Stimulated activated CD4-positive, alpha-beta T cell treated with anti-CD3 and anti-CD28 coated beads, Interleukin-2, amount 100 ng/mL, for 48 hours (primary cell): ENCODE measurements at places on chromosomes 4 and X.
A peak's percentile ranks its signal among the peaks of the same experiment; 100 is the strongest.

- no peak for DNase-seq
Observed at GRCh38 chr4:40394236-40394635, 59.1 kb downstream of the CHRNA9 start.

GRCh38 chrX:1451251-1451660 is 1.5 kb downstream of the ASMTL start:
- no peak for DNase-seq

- peak; percentile 63 for DNase-seq
Observed at GRCh38 chr4:38860788-38861424, 4.3 kb upstream of the TLR6 start.

DNA sequence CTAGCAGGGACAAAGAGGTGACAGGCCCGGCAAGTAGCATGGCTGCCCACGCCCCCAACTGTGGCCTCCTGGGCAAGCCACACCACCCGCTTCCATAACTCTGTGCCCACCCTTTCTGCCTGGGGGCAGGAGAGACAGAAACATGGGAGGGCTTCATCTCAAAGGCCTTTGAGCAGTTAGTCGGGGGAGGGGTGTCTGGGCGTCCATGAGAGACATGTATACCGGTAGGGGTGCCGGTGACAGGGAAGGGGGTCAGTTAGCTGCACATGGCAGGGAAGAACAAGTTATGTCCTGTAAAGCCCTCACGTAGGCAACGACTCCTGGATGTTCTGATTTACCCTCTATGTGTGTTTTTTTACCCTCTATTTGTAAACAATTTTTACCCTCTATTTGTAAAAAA is 9.3 kb downstream of the PDZD4 start:
- no peak for DNase-seq

GRCh38 chr4:66633477-66633876 is 911.8 kb downstream of the CENPC start:
- no peak for DNase-seq

- no peak for DNase-seq
Observed at GRCh38 chr4:137678796-137679195, 146.5 kb upstream of the PCDH18 start.

DNA sequence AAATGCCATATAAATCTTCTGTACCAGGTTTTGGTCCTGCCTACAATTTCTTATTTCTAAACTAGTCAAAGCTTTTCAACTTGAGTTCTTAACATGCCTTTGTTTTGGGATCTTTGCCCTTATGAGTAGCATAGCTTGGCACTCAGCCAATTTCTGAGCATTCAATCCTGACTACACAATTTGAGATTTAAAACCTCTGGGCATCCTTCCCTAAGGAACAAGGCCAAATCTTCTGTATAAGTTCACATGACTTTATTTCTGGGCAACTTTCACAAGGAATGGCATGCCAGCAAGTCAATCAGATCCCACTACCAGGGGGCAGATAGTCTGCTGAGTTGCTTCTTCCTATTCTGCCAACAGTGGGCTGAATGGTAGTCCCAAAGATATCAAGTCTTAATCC is 254.2 kb downstream of the ADAMTS3 start:
- no peak for DNase-seq

- DNase-seq: no peak
Observed at GRCh38 chr4:77510367-77510766, 95.3 kb upstream of the CXCL13 start.

GRCh38 chrX:6095469-6095868 is 133.2 kb downstream of the NLGN4X start:
- DNase-seq: no peak

DNA sequence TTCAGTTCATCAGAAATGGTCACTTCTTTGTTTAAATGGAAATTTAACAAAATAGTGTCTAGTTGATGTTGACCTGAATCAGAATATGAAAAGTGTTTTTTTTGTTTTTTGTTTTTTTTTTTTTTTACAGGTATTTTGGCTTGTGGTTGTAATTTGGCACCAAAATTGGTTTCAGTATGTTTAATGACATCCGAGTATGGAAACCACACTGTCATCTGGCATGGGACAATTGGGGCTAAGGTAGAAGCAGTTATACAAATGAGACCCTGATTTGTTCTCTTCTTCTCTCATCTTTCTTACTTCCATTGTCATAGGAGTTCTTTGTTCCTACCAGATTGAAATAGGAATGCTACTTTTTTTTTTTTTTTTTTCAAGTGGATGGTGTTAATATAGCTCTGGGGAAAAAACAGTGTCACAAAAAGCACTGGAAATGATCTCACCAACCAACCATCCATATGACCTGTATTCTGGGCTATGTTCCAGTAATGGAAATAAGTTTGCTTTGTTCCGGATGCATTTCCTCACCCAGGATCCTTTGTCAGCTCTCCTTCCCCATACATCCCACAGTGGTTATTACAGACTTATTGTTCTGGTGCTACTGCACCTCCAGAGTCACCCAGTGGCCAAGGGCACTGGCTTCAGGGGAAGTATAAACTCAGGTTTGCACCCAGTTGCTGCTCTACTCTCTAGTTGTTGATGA is 95.8 kb downstream of the ATXN3L start:
- DNase-seq: no peak

- peak; percentile 55 for DNase-seq
Observed at GRCh38 chr4:25862411-25863346, at the start of gene SEL1L3. Gene SEL1L3, minus strand, starts transcription at chr4:25862988. Its CDS starts 152 bp downstream, at chr4:25862836.

- DNase-seq: no peak
Observed at GRCh38 chr4:77697860-77698590, 92.4 kb downstream of the CXCL13 start.

DNA sequence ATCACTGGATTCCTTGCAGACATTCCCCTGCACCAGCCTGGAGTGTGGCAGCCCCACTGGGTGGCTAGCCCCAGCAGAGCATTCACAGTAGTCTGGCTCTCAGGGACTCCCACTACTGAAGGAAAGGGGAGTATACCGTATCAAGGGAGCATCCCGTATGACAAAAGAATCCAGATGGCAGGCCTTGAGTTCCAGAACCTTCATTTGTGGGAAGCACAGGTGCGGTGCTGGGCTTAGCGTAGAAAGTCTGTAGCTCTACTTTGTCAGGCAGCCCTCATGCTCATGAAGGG is 79.6 kb downstream of the CENPC start:
- no peak for DNase-seq

GRCh38 chrX:130625386-130625785 is 223.6 kb downstream of the RBMX2 start:
- DNase-seq: no peak

- DNase-seq: no peak
Observed at GRCh38 chr4:113222471-113222870, 173.0 kb downstream of the ANK2 start.

DNA sequence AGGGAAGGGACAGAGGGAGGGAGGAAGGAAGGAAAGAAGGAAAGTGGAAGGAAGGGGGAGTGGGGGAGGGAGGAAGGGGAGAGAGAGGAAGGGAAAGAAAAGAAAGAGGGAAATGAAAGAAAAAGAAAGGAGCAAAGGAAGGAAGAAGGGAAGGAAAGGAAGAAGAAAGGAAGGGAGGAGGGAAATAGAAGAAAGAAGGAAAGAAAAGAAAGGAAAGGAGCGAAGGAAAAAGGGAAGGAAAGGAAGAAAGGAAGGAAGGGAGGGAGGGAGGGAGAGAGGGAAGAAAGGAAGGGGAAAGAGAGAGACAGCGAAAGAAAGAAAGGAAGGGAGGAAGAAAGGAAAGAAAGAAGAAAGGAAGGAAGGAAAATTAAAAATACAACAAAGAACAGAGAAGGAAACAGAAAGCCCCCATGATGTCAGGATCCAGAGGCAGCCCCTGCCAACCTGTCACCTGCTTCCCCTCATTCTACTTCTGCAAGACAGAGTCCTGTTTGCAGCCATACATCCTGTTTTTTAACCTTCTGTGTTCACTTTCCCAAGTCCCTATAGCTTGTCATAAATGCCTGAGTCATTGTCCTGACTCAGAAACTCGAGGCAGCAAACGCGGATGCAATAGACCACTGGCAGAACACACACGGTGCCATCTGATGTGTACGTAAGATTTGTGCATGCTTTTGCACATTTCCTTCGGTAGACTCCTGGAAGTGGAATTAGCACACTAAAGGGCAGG is 77.0 kb upstream of the C4orf50 start:
- no peak for DNase-seq

DNA sequence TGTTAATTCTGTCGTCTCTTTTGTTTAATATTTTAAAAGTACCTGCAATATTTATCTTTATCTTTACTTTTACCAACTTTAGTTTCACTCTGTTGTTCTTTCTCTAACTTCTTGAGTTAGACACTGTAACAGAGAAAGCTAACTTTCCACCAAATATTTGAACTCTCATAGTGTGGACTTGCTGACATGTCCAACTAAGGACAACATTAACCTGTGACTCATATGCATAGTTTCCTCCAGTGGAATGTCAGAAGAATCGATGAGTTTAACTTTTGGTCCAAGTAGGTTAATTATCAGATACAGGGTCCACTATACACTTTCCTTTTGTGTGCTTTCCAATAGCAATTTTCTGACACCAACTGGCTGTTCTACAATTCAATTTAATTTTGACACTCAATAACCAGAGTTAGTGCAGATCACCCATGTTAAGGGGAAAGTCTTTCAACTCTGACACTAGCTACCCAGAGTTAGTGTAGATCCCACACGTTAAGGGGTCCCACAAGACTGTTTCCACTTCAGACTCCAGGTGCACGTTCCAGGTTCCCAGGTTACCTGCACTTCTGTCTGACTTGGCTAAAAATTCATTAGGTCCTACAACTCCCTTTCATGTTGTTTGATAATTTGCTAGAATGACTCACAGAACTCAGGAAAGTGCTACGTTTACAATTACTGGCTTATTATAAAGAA is 559.0 kb upstream of the AMOT start:
- DNase-seq: no peak

DNA sequence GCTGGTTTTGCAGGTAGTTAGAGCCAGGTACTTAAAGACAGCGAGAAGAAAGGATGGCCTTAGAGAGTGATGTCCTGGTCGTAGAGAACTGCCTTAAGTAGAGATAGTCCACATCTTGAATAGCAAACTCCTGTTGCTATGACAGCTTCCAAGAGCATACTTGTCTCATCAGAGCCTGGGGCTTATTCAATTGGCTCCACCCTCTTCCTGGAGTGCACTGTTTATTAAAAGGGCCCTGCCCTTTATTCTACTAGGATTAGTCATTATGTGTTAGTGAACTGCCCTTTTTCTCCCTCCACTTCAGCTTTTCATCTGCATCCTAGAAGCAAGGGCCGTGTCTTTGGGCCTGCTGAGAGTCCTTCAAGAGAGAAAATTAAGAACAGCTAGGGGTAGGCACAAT is 94.5 kb upstream of the EOLA2 start:
- DNase-seq: no peak

DNA sequence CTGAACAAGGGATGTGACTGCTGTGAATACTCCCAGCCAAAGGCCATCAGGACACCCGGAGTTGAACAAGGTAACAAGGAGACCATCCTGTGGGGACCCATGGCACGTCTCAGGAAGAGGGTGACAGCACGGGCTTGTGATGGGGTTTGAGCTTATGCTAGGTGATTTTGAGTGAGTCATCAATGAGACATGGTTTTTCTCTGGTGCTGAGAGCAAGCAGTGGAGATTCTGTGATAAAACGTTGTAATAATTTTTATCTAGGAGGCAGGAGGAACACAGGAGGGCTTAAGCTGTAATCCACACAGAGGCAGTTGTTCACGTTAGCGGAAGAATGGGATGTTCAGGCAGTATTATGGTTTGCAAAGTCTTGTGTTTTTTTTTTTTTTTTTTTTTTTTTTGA is 36.0 kb downstream of the TRIML1 start:
- DNase-seq: no peak

DNA sequence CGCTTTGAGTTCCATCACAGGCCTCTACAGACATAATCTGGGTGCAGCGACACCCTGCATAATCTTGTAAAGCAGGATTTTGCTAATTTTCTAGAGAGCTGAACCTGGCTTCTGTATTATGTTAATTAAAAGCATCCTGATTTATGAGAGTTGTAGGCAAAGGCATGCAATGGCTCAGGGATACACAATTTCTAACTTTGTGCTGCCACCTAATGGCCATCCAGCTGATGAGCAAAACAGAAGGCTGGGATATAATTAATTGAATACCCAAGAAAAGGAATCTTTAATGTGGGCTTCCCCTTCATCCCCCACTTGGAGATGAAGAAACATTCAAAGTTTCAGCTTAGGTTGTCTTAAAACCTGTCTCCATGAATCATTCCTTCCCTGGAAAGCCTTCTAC is 78.1 kb downstream of the BMP15 start:
- peak; percentile 13 for DNase-seq
